ENCODE measurements at places on chromosomes 12 and 14. TPM values are rescaled to one million over a fixed set of nuclear protein-coding genes. Genes with fewer than 3 reads are reported as not detected.

GRCh38 chr14:61898568-61898967 lies 136.3 kb downstream of the SNAPC1 start:
- no peaks in the 10 kb centered on the region for H3K4me1 ChIP-seq
- no peak for DNase-seq
- H3K4me3 ChIP-seq = no peak overlapping the region
- H3K27ac ChIP-seq = no peak overlapping the region
- H3K27me3 ChIP-seq = no peaks in the 10 kb centered on the region

GRCh38 chr14:21107283-21107800 lies 6.5 kb downstream of the TMEM253 start:
- H3K36me3 ChIP-seq = no peaks in the 10 kb centered on the region
- H3K27ac ChIP-seq = no peak overlapping the region
- no peak for DNase-seq
- no peak overlapping the region for H3K4me3 ChIP-seq
- no peaks in the 10 kb centered on the region for H3K27me3 ChIP-seq

DNA sequence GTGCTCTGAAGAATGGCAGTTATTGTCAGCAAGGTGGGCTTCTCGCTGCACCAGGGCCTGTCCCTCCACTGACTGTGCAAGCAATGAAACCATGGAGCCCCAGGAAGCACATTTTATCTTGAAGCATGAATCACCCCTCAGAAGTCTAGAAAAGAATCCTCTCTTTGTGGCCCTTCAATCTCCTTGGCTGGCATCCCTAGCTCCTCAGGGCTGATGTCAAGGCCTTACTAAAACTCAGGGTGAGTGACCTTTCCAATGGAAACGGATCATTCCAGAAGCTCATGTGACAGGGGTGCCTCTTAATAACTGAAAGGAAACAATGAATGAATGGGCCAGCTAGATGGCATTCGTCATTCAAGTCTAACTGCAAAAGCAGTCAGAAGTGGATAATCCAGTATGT lies 22.3 kb upstream of the PLEKHH1 start:
- no peak overlapping the region for H3K27ac ChIP-seq
- H3K27me3 ChIP-seq = no peaks in the 10 kb centered on the region
- no peak for DNase-seq
- H3K4me3 ChIP-seq = no peak overlapping the region

DNA sequence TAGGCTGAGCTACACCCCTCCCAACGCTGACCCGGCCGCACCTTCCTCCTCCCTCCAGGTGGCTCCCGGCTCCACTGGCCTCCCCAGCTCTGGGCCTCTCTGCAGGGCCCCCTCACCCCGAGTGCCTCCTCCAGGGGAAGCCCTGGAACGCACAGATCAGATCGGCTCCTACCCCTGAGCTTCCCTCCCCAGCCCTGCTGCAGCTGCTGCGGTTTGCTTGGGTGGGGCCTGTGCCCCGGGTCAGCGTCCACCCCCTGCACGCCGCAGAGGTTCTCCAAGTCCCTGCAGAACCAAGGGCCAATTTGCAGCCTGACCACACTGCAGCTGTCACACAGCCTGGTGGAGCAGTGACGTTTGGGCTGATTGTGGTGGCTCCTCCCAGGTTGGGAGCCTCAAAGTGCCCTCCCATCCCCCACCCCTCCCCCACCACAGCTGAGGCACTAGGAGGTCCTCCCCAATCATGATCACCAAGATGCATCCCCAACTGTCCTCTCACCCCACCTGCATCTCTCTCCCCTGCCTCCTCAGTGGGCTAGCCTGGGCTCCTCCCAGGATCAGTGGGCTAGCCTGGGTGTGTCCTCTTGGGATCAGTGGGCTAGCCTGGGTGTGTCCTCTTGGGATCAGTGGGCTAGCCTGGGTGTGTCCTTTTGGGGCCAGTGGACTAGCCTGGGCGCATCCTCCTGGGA lies 12.8 kb upstream of the FBRSL1 start:
- no peak overlapping the region for H3K27ac ChIP-seq
- no peak for DNase-seq
- no peaks in the 10 kb centered on the region for H3K27me3 ChIP-seq
- H3K36me3 ChIP-seq = no peaks in the 10 kb centered on the region

DNA sequence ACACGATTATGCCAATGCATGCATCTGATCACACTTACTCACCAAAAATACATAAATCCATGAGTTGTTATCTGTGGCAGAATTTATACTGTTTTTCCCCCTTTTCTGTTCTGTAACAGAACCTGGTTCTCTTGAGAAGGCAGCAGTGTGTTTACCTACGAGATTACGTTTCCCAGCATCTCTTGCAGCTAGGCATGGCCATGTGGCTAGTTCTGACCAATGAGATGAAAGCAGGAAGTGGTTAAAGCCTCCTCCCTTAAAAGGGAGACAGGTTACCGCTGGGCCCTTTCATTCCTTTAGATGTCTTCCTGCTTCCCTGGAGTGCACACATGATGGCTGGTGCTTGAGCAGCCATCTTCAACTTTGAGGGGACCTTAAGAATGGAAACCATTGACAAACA lies 11.7 kb upstream of the ASPG start:
- no peaks in the 10 kb centered on the region for H3K36me3 ChIP-seq
- no peak overlapping the region for H3K4me3 ChIP-seq
- peaks cover 21% of the 10 kb centered on the region for H3K4me1 ChIP-seq

- H3K4me1 ChIP-seq = peaks cover 89% of the 10 kb centered on the region
- H3K27me3 ChIP-seq = no peaks in the 10 kb centered on the region
- no peak overlapping the region for H3K4me3 ChIP-seq
- H3K36me3 ChIP-seq = no peaks in the 10 kb centered on the region
Measured at GRCh38 chr12:89662623-89663022, 46.0 kb downstream of the ATP2B1 start.

DNA sequence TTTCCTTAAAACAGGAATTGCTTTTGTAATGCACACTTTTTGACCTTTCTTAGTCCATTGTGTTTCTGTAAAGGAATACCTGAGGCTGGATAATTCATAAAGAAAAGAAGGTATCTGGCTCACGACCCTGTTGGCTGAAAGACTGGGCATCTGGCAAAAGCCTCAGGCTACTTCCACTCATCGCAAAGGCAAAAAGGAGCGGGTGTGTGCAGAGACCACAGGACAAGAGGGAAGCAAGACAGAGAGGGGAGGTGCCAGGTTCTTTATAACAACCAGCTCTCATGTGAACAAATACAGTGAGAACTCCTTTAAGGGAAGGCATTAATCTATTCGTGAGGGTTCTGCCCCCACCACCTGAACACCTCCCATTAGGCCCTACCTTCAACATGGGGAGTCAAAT lies 182.1 kb downstream of the C12orf50 start:
- H3K4me1 ChIP-seq = no peaks in the 10 kb centered on the region
- DNase-seq = no peak
- no peak overlapping the region for H3K27ac ChIP-seq

DNA sequence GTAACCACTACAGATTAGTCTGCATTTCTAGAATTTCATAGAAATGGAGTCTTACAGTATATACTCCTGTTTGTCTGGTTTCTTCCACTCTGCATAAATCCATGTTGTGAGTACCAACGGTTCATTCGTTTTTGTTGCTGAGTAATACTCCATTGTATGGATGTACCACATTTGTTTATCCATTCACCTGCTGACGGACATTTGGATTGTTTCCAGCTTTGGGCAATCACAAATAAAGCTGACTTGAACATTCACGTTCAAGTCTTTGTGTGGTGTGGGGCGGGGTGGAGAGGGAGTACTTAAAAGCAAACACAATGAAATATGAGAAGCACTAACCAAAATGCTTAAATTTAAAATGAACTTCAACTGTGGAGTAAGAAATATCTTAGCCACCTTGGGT lies 7.1 kb downstream of the HECTD4 start:
- H3K4me3 ChIP-seq = no peak overlapping the region
- no peak for DNase-seq
- no peaks in the 10 kb centered on the region for H3K36me3 ChIP-seq
- no peaks in the 10 kb centered on the region for H3K27me3 ChIP-seq

- H3K27me3 ChIP-seq = no peaks in the 10 kb centered on the region
- no peak for DNase-seq
- no peaks in the 10 kb centered on the region for H3K4me1 ChIP-seq
- no peak overlapping the region for H3K27ac ChIP-seq
- no peak overlapping the region for H3K4me3 ChIP-seq
Measured at GRCh38 chr12:76623931-76624330, 64.4 kb upstream of the OSBPL8 start.

GRCh38 chr14:104302794-104303405 lies 164.5 kb downstream of the KIF26A start:
- H3K36me3 ChIP-seq = no peaks in the 10 kb centered on the region
- no peak overlapping the region for H3K27ac ChIP-seq
- H3K27me3 ChIP-seq = no peaks in the 10 kb centered on the region
- no peak for DNase-seq
- H3K4me1 ChIP-seq = no peaks in the 10 kb centered on the region
- H3K4me3 ChIP-seq = no peak overlapping the region

DNA sequence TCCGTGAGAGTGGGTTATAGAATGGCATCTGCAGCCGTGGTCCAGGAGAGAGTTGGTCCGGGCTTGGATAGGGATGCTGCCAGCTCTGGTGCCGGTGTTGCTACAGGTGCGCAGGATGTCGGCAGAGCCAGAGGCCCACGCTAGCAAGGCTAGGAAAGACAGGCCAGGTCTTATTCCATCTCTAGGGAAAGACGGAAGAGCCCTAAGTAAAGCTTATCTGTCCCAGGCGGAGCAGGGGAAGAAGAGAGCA lies 485 bp upstream of the PSME1 start:
- H3K27ac ChIP-seq = peak overlapping the region; percentile 84
- peaks cover 22% of the 10 kb centered on the region for H3K36me3 ChIP-seq
- H3K4me3 ChIP-seq = peak overlapping the region; percentile 11
- peaks cover 59% of the 10 kb centered on the region for H3K4me1 ChIP-seq
- DNase-seq = no peak

DNA sequence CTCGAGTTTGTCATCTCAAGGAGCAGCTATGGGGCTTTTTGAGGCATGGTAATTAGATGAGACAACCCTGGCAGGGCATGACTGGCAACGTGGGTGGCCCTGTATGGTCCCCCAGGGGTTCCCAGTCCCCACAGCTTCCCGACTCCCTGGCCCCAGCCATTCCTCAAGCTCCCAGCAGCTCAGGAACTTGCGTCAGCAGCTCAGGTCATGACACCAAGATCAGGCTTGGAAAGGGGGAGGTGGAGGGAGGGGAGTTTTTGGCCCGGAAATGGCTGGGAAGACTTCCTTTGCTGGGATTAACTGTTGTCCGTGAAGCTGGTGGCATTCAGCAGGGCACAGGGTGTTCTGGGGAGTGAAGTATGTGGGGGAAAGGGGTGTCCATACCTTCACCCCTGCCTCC lies 10.4 kb upstream of the NRIP2 start:
- no peak overlapping the region for H3K27ac ChIP-seq
- DNase-seq = no peak
- H3K36me3 ChIP-seq = peaks cover 14% of the 10 kb centered on the region
- no peaks in the 10 kb centered on the region for H3K27me3 ChIP-seq

DNA sequence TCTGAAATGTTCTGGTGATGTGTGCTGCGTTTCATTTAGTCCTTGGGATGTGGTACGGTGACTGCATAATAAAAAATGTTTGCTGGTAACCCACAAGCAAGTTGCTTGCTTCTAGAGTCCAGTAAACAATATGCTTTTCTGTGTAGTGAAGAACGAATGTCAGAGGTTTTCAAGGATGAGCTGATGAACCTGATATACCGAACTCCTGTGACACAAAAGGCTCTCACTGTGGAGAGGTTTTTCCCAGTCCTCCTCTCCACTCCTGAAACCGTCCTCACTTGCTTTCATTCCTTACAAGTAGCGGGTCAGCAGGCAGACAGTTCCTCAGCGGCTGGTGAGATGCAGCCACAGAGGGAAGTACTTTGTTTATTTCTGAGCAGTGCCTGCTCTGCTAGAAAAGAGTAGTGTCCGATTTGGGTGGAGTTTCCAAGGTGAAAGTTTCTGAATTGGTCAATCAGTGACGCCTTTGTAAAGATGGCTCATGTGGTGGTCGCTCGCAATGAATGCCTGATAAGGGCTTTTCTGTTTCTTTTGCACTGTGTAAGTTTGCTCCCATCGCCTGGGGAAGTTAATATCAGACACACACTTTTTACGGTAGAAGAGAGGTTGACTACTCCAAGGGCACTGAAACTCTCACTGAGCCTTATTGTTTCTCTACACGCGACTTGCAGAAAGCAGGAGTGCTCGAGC lies 3.0 kb downstream of the ETV6 start:
- H3K36me3 ChIP-seq = no peaks in the 10 kb centered on the region
- DNase-seq = no peak
- H3K27ac ChIP-seq = peak overlapping the region; percentile 79
- H3K4me3 ChIP-seq = peak overlapping the region; percentile 15
- peaks cover 66% of the 10 kb centered on the region for H3K4me1 ChIP-seq

The KCNC2 gene
- total RNA-seq = not detected

The CCND2 gene
- 150 TPM for total RNA-seq

The GPR84 gene
- total RNA-seq = not detected

The GDF11 gene
- total RNA-seq = 15.1 TPM

The CIDEB gene
- 22.3 TPM for total RNA-seq

The KITLG gene
- not detected for total RNA-seq

The SPX gene
- 0.78 TPM for total RNA-seq

The CLEC9A gene
- total RNA-seq = not detected

The LALBA gene
- total RNA-seq = not detected

All from CD4-positive, alpha-beta memory T cell (primary cell).